ENCODE measurements at places on chromosomes 11 and 22.

DNA sequence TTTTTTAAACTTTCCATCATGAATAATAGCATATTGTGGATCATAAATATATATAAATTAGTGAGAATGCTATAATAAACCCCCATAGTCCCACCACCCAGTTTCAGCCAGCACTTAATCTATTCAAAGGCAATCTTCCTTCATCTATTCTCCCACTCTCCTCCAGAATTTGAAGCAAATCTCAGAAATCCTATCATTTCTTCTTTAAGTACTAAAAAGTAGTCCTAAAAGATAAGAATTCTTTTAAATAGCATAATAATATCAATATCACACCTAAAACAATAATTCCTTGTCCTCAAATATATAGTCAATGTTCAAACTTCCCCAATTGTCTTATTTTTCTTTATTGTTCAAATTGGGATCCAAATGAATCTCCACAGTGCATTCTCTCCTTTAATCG is 24.6 kb upstream of the ROBO3 start:
- no peak for DNase-seq

GRCh38 chr11:131852757-131853156 is 482.3 kb downstream of the NTM start:
- no peak for DNase-seq

DNA sequence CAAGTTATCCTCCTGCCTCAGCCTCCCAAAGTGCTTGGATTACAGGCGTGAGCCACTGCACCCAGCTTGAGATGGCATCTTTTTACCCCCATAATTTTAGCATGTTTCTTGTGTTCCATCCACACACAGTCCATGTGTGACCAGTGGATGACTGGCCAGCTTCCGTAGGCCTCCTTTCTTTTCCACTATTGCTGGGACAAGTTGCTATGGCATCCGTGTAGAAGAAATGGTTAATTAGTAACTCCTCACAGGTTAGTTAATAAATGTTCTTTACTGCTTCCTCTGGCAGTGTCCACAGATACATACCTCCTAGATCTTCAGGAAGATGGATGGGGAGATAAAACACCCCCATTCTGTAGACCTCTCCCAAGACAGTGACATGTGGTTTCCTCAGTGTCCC is 154.3 kb upstream of the RASSF10 start:
- peak; percentile 93 for DNase-seq

GRCh38 chr22:48858121-48858520 is 969.6 kb downstream of the BRD1 start:
- no peak for DNase-seq

DNA sequence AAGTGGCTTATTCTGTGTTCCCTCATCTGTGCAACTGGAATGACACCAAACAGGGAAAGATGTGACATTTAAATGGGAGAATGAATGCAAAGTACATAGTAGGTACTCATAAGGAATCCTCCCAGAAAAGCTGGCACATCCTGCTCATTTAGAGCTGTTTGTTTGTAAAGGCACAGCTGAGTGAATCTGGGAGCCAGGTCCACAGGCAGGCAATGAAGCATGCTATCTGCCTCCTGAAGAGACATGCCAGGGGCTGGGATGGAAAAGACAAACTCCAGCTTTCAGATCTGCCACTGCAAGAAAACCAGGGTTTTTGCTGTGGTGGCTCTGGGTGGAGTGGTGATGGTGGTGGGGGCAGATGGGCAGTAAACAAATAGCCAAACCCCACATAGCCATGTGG is 150.1 kb downstream of the TENM4 start:
- no peak for DNase-seq

DNA sequence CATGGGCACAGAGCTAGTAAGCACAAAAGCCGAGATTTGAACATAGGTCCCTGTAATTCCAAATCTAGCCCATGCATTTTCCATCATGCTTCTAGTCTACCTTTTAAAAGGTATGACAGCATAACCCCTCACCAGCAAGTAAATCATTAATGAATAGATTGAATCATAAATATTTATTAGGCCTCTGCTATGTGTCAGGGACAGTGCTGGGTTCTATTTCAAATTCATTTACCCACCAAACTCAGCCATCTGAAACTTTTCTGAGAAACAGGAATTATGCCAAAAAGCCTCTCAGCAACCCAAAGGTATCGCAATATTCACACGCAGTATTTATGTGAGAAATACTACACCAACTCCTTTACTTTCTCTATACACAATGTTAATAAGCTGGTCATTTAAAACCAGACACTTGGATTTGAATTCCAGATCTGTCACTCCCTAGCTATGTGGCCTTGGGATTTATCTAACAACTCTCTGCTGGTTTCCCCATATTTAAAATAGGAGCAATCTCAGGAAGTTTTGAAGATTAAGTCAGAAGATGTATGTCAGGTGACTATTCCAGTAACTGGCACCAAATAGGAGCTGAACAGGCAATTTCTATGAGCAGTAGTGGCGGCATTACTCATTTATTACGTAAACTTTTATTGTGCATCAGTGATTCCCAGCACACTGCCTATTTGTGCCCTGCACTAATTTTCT is 191.4 kb downstream of the TENM4 start:
- DNase-seq, result peak; percentile 92

DNA sequence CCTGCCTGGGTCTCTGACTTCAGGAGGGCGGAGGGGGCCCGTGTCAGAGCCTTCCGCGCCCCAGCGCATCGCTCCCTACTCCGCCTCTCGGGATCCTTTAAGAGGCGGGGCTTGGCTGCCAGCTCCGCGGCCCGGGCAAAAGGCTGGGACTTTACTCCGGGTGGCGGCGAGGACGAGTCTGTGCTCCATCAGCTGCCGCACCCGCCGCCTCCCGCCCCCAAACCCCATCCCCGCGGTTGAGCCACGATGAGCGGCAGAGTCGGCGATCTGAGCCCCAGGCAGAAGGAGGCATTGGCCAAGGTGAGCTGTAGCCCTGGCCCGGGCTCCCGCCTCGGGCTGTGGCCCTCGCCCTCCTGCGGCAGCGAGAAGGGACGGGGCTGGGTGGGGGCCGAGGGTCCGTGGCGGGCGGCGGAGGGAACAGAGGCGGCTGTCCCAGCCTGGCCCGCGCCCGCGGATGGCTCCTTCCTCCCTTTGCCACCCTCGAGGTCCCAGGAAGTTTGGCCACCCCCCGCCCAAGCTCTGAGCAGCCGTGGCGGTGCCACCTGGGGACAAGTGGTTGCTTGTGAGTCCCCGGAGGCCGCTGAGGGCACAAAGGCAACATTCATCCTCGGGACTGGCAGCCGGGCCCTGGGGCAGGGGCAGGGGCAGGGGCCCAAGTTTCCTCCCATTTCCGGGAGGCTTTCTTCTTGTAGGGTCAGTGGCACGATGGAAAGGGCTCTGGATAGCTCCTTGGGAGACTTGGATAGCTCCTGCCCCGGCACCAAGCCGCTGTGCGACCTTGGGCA is at the start of gene SEC14L2:
Gene SEC14L2 (plus strand): TSS at position 148 of the 785 bp plus-strand sequence. CDS start 99 bp downstream, at position 247.
- DNase-seq, result peak; percentile 48

- no peak for DNase-seq
Observed at GRCh38 chr11:119207415-119207960, 1.3 kb downstream of the CBL start.

GRCh38 chr11:61782841-61783240 is 9.6 kb downstream of the TMEM258 start:
- DNase-seq, result no peak

- no peak for DNase-seq
Observed at GRCh38 chr11:74989260-74989638, 516 bp downstream of the NEU3 start.

Measured in kidney glomerular epithelial cell (primary cell).